ENCODE measurements at places on chromosomes 11 and 22. TPM values are rescaled to one million over a fixed set of nuclear protein-coding genes. Genes with fewer than 3 reads are reported as not detected.

BCO2 gene
- 1.0 TPM for total RNA-seq

UBXN1 gene
- 227 TPM for total RNA-seq

SAA1 gene
- total RNA-seq: 1.6 TPM

C11orf91 gene
- total RNA-seq: not detected

TRIM48 gene
- not detected for total RNA-seq

- DNase-seq: no peak
Measured at GRCh38 chr11:60766547-60766946, 9.9 kb downstream of the MS4A15 start.

GRCh38 chr11:1050581-1051355 lies 14.2 kb upstream of the MUC6 start:
- DNase-seq: peak; percentile 76

- no peak for DNase-seq
Measured at GRCh38 chr11:78289552-78290292, 101.0 kb downstream of the USP35 start.

DNA sequence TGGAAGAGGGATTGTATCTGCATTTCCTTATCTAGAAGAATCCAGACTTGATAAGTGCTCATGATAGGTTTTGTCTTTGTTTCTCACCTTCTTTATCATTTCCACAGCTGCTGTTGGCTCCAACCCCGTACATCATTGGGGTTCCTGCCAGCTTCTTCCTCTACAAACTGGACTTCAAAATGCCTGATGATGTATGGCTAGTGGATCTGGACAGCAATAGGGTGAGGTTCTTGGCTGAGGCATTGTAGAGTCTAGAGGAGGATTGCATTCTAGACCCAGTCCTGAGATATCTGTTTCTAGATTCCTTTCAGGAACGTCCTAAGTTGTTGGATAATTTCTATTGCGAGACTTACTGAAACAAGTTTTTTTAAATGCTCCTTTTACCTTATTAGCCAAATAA lies 8.1 kb downstream of the MADD start:
- no peak for DNase-seq

DNA sequence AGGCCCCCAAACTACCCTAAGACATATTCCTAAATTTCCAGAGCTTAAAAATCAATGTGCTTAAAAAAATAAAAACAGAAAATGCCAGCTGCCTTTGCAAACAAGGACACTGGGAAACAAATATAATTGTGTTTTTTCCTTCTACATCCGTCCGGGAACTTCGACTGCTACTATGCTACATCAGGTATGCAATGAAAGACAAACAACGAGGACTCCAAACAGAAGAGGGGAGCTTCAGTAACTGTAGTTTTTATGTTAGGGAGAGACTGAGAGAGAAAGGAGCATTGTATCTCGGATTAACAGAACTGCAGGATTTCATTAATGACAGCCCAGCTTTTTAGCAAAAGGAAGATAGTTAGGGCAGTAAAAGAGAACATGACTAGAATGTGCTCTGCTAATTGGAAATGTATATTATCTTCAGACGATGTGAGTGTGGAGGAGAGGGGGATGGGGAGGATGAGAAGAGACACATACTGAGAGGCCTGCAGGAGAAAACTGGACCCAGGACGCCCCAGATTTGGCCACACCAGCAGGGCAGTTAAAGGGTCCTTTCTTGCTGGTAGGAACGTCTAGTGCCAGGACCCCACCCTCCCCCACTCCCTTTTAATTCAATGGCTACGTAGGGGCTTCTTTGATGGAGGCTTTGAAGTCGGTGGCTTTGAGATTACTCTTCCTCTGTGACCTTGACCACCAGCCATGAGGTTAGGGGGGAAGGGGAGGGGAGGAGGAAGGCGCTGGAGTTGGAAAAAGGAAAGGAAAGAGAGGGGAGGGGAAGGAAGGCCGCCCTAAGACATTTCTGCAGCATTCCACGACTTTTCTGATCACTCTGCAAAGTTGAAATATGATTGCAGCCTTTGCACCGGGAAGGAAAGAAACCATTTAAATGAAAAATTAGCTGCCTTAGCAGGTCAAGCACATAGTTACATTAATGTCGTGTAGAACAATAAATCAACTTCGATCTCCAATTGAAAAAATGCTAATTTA lies 187.1 kb downstream of the BLID start:
- no peak for DNase-seq

- DNase-seq: no peak
Measured at GRCh38 chr11:73189315-73189714, 28.8 kb upstream of the P2RY2 start.

GRCh38 chr22:42752230-42752746 lies 31.6 kb upstream of the A4GALT start:
- DNase-seq: no peak

DNA sequence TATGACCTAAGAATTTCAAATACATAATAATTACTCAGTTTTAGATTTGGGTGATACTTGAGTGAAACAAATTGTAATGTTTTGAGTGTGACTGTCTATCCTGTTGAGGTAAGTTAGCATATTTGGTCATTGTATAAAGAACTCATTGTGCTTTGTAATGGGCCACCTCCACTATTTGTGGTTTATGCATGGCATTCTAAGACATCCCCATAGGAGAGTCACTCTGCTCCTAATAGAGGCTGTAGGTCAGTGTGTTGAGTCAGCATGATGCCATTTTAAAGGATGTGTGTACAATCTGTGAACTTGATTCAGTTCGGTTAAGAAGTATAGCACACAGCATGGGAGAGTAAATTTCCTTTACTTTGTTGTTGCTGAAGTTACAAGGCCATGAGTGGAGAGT lies 1112.4 kb downstream of the JRKL start:
- no peak for DNase-seq

DNA sequence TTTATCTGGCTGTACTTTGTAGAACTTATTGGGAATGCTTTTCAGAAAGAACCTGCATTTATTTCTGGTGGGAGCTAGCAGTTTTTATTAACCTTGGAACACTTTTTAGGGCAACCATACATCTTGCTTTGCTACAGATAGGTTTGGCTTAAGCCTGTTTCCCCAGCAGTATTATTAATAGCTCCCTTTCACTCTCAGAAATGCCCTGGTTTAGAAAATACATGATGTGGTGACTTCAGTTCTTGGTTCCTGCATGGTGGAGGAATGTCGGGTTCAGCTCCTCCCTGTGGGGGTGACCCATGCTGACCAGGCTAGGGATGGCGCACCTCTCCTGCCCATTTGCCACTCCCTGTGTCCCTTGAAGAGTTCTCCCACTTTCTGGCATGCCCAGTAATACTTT lies 28.2 kb downstream of the ZBED4 start:
- DNase-seq: no peak

DNA sequence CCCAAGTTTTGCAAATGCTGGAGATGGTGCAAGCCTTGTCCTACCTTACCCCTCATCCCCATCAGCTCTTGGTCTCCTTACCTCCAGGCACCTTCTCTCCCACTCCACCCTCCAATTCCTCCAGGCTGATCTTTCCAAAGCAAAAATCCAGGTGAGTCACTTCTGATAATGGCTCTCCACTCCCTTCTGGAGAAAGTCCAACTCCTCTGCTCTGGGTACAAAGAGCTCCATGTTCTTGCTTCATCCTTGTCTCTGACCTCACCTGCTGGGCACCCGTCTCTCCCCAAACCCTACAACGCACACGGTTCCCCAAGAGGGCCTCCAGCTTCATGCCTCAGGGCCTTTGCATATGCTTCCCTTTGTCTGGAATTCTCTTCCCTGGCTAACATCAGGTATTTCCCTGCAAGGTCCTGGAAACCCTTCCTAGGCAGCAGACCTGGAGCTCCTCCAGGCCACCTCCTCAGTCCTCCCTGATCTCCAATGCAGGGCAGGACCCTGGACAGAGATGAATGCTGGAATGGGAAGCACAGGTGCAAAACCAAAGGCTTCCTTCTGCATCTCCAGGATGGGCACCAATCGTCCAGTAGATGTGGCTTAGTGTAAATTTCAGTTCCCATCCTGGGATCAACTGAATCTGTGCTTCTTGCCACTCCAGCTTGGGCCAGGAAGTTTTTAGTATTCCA lies 22.7 kb downstream of the IFT27 start:
- peak; percentile 74 for DNase-seq

- peak; percentile 52 for DNase-seq
Measured at GRCh38 chr22:27318516-27318915, 483.0 kb downstream of the MN1 start.

GRCh38 chr11:61290905-61291690 lies 4.0 kb downstream of the VWCE start:
- no peak for DNase-seq

DNA sequence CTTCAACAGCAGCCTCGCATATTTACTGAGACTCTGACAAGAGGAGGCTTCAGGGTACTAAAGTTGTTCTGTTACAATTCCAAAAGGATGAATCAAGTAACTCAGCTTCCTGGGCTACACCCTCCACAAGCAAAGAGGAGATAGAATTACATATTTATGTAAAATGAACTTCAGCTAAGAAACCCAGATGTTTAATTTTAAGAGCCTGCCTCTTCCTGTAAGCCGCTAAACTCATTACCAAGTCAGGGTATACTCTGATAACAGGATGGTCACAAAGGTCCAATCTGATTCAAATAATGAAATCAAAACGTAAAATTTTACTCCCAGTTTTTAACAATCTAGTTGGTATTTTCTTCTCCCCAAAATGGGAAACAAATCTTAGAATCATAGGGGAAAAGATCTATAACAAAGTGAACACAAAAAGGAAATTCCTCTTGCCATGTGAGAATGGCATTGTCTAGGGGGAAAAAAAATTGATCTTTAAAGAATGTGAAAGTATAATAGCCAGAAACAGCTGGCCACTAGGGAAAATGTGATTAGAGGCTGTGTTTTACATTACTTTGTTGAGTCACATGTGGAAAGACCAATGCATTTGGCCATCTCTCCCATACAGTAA lies 30.9 kb downstream of the CHEK2 start:
- peak; percentile 83 for DNase-seq

DNA sequence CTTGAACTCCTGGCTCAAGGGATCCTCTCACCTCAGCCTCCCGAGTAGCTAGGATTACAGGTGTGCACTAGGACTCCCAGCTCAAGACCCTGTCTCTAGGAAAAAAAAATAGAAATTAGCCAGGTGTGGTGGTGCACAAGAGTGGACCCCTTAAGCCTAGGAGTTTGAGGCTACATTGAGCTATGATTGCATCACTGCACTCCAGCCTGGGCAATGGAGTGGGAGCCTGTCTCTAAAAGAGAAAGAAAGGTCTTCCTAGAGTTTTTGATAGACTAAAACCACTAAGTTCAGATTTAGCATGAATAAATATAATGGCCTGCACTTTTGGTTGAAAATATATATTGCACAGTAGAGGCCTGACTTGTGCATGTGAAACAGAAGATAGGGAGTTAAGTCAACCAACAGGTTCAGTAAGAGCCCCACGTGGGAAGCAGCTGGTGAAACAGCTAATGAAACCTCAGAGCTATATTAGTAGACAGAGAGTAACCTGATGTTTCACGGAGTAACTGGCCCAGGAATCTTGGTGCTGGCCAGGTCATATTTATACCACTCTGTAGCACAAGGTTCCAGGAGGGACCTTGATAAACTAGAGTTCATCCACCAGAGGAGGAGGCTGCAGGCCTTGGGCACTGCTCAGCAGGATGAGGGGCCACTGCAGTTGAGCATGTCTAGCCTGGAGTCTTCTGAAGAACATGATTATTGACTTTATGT lies 4.6 kb upstream of the MICAL3 start:
- peak; percentile 40 for DNase-seq

DNA sequence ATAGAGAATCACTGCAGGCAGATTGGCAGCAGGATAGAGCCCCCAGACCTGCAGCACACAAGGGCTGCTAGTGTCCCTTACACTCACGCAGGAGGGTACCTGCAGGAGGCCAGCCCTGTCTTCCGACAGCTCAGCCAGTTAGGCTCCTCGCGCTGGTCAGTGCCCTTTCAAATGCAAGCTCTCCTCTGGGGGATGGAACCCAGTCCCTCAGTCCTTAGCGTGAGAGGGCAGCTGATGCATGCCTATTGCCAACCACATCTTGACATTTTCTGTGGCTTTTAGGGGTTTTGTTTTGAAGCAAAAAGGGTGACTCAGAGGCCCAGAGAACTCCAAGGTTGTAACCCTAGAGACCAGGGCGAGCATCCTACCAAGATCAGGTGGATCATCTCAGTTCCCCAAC lies 40.0 kb downstream of the WNT11 start:
- no peak for DNase-seq

- peak; percentile 93 for DNase-seq
Measured at GRCh38 chr11:12411806-12412727, 34.7 kb downstream of the PARVA start.

- DNase-seq: no peak
Measured at GRCh38 chr11:86159581-86159891, 85.0 kb upstream of the EED start.

GRCh38 chr11:93653571-93653970 lies 7.9 kb upstream of the CEP295 start:
- DNase-seq: no peak

DNA sequence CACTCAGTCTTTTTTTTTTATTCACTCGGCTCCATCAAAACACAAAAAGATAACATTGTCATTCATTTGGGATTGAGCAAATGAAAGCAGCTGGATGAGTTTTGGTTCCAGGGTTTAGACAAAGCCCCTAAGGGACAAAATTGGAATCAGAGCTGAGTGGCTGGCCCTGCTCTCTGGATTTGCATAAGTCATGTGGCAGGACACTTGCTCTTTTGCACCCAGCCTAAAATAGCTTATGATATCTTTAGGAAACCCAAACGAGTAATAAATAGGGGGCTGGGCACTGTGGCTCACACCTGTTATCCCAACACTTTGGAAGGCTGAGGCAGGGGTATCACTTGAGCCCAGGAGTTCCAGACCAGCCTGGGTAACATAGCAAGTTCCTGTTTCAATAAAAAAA lies 11.0 kb upstream of the TMEM121B start:
- DNase-seq: no peak

DNA sequence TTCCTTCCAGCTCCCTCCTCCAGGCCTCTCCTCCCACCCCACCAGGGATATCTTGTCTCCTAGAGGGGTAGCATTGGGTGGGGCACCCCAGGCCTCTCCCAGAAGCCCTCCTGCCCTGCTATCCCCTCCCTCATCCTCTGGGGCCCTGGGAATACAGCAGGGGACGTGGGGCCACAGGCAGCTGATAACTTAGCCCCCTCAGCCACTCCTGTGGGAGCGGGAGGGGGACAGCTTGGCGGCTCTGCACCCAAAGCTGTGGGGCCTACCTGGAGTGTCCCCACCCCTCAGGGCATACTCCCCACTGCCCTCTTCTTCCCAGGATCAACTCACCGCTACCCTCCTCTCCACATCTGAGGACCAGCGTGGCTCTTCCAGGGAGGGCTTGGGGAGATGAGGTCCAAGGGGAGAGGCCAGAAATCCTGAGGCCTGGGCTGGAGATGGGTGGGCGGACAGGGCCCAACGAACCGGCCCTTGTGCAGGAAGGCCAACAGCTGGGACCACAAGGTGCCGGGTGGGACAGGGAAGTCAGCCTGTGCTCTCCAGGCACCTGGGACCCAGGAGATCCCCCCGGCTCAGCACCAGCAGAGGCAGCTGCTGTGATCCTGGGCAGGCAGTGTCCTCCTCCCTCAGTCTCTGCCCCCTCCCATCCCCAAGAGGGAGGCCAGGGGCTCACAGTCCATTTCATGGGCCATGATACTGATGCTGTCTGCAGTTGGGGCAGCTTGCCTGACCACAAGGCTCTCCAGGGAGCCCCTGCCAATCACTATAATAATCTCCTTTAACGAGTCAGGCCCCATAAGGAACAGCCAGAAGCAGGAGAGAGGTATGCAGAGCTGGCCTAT lies 23.2 kb downstream of the NEAT1 start:
- peak; percentile 51 for DNase-seq
